ENCODE measurements at places on chromosomes 4 and X. TPM values are rescaled to one million over a fixed set of nuclear protein-coding genes. Genes with fewer than 3 reads are reported as not detected.
A peak's percentile ranks its signal among the peaks of the same experiment; 100 is the strongest.

DNA sequence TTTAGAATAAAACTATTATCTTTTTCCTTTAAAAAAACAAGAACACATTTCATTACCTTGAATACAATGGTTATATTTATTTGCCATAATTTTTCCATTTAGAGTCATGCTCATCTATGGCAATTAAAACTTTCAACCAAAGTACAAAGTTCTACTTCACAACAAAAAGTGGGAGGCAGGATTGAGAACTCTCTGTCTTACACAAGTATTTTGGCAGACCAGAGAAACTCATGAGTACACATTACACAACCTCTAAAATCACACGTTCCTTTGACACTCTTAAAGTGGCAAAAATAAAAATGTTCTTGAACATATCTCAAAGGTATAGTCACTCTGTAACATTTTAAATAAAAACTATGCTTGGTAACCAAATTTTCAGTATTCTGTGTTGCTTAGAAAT is 213.4 kb downstream of the IL15 start:
- DNase-seq = peak; percentile 29

DNA sequence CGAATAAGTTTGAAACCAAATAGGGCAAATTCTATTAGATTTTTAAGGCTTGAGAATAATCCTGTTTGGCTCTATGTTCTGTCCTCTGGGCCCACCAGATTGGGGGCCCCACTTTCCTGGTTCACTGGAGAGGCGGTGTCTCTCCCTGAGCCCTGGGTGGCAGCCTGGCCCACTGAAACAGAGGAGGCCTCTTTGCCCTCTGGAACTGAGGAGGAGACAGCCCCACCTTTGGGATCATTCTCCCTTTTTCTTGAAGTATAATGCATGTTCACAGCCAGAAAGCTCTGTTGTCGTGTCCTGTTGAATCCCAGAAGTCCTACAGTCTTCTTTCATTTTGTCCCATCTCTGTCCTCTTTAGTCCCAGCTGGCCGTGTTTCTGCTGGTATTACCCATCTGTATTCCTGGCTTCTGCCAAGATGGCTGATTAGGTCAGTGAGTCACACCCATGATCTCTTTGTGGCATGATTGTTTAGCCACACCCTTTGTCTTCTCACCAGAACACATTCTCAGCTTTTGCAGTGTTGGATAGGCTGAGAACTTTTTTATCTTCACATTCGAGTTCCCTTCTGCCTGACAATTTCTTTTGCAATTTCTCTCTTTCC is 8.1 kb upstream of the TBC1D25 start:
- peak; percentile 66 for DNase-seq

GRCh38 chr4:128820671-128821070 is 11.2 kb downstream of the JADE1 start:
- DNase-seq = no peak

DNA sequence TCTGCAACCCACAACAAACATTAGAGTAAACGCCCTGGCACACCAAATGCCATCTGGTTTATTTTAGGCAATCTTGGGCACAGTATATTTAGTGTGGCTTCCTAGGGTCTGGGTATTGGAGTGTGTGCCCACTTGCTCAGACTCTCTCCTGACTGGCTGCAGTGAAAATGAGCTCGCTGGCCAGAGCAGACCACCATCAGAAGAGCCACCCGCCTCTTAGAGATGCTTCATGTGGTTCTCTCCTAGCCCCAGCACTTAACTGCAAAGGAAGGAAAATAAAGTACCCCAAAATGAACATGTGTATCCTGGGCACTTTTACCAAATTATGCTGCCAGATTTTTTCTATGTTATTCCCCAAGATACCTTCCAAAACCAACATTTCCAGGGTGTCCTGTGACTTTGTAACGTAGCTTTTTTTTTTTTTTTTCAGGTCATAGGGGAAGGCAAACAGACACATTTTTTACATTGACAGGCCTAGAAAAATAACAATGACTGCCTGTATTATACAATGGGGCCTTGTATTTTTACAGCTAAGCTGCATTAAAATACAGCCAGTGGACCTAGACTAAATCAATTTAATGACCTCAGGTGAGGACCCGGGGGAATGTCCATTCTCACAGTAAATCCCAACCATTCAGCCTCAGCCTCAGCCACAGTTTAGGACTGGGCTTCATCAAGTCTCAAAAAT is 193.7 kb downstream of the RASL11B start:
- DNase-seq = no peak

DNA sequence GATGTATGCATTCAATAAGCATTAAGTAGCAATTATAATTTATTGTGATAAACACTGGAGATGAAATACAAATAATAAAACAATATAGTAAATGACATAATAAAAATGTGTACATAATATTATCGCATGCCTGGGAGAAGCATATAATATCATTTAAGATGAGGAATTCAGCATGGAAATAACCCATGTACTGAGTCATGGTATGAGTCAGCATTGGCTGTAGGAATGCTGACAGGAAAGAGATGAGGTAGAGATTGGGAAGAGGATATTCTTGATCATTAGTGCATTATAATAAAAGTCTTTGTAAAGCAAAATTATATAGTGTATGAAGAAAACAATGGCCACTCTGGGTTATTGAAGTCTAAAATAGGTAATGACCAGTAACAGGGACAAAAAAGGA is 82.8 kb downstream of the MAGEB10 start:
- peak; percentile 37 for DNase-seq

DNA sequence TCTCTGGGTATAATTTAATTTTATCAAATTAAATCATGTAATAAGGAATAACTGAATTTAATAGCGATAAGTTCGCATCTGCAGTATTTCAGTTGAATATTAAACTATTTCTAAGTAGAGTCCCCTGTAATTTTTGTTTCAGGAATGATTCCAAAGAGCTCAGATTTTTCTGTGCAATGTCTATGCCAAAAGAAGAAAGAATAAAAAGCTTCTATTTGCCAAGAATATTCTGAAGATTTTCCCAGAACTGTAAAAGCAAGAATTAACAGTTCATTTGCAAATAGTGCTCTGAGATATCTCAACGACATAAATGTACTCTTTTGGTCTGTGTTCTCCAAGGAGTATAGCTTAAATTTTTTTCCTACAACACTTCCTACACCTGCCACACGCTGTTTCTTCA is 1242.8 kb upstream of the DIAPH2 start:
- DNase-seq = no peak

DNA sequence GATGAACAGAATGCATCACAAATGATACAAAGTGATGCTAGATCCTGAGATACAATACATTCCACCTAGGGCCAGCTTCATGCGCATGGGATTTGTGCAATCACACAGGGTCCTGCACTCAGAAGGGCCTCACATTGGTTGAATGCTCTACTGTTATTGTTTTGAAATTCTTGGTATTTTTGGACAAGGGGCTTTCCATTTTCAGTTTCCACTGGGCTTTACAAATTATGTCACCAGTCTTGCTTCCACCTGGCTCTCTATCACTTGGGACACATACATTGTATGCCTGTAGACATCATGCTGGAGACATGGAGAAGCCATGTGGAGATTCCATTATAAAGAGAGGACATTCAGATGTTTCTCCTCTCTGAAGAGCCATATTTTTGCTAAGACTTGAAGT is 155.8 kb downstream of the NAA11 start:
- DNase-seq = no peak

GRCh38 chr4:103091601-103092223 is 7.9 kb downstream of the BDH2 start:
- peak; percentile 75 for DNase-seq

DNA sequence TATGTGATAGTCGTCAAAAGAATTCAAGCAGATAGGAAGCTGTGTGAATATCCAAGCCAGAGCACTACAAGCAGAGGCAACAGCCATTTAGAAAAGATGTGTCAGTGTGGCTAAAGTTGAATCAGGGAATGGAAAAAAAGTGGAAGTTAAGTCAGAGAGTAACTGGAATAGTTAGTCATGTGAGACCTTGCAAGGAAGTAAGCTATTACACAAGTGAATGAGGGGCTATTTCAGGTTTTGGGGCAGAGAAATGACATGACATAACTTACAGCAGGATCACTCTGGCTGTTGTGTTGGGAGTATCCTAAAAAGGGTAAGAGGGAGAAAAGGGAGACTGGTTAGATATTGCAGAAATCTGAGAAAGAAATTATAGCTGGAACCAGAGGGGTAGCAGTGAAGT is 236.6 kb upstream of the PCDH18 start:
- no peak for DNase-seq

DNA sequence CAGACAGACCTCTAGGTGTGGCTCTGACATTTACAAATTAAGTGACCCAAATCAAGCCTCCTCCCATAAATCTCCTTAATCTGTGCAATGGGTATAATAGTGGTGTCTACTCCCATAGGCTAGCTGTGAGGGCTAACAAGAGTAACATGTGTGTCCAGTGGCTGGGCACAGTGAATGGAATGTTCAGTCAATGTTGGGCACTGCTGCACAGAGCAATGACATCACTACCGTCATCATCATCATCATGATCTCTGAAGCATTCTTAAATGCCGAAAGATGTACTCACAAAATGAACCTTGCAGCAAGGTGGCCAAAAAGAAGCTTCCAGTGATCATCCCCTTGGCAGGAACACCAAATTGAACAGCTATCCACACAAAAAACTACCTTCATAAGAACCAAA is 43.5 kb downstream of the CHRNA9 start:
- DNase-seq = no peak

- DNase-seq = no peak
Measured at GRCh38 chr4:127224556-127224955, 408.2 kb upstream of the INTU start.

- no peak for DNase-seq
Measured at GRCh38 chr4:150080875-150081274, 2.6 kb downstream of the DCLK2 start.

GRCh38 chr4:12242354-12242753 is 813.7 kb upstream of the HS3ST1 start:
- no peak for DNase-seq

DNA sequence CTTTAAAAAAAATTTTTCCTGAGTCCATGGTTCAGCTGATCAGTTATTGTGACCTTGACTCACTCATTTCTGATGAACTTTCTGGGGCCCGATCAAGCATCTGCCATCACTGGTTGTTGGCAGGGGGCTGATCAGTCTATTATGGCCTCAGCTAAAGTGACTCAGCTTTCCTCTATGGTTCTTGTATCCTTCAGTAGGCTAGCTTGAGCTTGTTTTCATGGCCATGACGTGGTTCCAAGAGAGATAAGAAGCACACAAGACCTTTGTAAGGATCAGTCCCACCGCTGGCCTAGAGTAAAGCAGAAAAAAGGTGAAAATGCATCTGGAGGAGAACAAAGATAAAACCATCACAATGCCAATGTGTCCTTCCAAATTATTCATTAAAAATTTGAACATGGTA is 29.8 kb upstream of the EPGN start:
- no peak for DNase-seq

DNA sequence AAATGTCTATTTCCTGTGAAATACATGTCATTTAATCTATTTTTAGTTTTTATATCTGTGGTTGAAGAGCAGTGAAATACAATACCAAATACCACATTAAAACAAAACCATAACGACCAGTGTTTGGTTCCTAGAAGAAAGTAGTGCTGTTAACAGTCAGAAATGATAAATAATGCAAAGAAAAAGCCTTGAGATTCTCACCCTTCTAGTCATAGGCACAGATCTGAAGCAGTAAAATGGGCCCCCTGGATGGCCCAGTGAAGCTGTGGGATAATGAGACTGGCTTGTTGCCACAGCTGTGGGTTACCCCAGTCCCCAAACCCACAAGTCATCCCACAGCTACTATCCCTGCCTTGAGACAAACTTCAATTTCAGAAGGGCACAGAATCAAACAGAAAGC is 137.3 kb upstream of the RPL34 start:
- DNase-seq = no peak

Gene TEX28
- total RNA-seq = not detected

Gene UGT2B10
- not detected for total RNA-seq

Gene PPAT
- 11.0 TPM for total RNA-seq

Gene SSX4
- not detected for total RNA-seq

Gene AMMECR1
- 24.8 TPM for total RNA-seq

Gene AP1S2
- 39.7 TPM for total RNA-seq

Gene STAP1
- total RNA-seq = not detected

Gene TLR1
- 0.32 TPM for total RNA-seq

Gene MAP7D2
- total RNA-seq = not detected
